ENCODE measurements at places on chromosomes 12 and 14.

DNA sequence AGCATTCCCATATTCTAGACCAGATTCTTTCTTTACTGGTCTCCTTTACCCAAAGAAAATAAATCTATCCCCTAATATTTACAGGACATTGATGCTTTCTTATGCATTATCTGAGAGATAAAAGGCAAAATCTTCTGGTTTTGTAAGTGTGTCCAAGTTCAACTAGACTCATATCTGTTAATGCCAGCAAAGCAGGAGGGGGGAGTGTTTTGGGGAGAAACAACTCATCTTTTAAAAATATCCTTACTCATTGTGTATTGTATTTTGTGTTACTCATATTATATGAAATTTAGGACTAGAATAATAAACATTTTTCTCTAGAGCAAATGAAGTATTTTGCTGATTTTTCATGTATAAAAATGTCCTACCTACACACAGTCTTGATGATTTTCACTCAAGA lies 54.8 kb downstream of the SAMD4A start:
- no peak for DNase-seq

DNA sequence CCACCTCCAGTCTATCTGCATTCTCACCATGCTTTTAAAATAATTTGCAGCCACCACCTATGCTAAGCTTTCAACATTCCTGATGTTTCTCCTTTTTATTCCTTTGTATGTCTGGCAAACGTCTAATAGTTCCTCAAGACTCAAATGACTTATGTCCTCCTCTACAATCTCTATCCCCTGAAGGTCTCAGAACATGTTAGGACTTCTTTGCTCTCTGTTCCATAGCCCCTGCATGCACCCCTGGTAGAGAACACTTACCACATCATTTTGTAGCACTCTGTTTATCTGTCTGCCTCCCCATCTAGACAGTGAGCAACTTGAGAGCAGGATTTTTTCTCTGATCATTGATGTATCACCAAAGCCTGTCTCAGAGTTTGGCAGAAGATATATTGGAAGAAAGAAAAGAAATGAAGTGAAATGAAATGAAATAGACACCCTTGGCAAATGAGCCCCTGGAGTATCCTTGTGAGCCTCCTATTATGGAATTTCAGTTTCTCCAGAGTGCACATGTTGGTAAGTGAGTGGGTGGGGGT lies 1231.2 kb upstream of the FLRT2 start:
- no peak for DNase-seq

- DNase-seq, result no peak
Measured at GRCh38 chr12:103887738-103888137, 42.5 kb upstream of the HSP90B1 start.

- no peak for DNase-seq
Measured at GRCh38 chr12:108722992-108723766, 8.1 kb downstream of the CORO1C start.

DNA sequence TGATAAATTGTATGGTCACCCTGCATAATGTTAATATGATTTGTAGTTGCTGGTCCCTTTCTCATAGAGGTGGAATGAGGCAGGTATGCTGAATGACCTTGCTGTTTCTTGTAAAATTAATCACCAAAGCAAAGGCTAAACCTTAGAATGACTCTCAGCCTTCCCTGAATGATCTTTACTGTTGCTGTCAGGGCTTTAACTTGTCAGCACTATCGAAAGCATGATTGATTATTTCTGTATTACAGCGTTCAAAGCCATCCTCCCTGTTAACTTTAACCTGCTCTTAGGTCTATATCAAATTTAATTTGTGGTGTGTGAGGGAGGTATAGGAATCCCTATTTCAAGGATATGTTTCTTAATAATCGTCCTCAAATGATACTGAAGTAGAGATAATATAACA lies 23.1 kb downstream of the RASSF8 start:
- no peak for DNase-seq

DNA sequence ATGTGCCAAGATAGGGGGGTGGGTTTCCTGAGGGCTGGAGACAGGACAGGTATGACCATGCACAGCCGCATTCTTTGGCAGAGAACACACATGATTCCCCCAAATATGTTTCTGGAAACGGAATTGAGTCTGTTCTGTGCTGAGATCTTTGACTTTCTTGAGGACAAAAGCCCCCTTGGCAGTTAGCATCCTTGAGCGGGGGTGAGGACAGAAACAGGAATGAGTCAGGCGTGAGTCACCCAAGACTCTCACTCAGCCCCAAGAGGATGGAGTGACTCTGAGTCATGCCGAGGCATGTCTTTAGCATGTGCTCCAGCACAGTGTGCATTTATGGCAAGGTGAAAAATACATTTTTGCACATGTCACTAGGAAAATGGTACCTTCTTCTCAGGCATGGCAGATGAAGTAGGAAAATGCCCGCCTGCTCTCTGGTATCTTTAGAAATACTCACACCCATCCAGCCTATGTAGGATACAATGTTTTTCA lies 52.1 kb downstream of the DAD1 start:
- DNase-seq, result peak; percentile 67

DNA sequence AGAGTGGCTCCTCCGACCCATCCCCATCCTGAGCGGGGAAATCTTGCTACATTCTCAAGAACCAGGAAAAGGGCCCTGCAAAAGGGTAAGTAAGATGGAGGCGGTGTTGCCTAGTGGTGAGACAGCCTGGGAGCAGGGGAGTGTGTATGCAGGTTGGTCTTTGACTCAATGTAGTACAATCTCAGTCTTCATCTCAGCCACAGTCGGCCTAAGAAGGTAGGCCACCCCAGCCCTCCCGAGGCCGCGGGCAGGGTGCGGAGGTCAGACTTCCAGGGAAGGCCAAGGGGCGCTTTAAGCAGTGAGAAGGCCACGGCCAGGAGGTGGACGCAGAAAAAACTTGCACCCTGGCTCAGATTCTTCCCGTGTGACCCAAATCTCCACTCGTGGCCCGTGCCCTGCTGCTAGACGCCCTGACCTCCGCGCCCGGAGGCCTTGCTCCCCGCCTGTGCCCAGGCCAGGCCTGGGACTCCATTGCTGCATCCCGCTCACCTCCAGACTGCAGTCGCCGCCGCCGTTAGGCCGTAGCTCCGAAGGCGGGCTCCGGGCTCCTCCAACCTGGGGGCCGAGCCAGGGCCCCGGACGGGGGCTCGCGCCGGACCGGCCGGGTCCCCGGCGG lies 435 bp downstream of the FOXM1 start:
- DNase-seq, result no peak

Measured in stimulated activated CD8-positive, alpha-beta memory T cell treated with anti-CD3 and anti-CD28 coated beads, Interleukin-4, amount 100 ng/mL, for 1 hour (primary cell).